Stimulated activated CD8-positive, alpha-beta memory T cell treated with anti-CD3 and anti-CD28 coated beads, Interleukin-2, amount 100 ng/mL, for 1 hour (primary cell): ENCODE measurements at places on chromosomes 5 and 9.

DNA sequence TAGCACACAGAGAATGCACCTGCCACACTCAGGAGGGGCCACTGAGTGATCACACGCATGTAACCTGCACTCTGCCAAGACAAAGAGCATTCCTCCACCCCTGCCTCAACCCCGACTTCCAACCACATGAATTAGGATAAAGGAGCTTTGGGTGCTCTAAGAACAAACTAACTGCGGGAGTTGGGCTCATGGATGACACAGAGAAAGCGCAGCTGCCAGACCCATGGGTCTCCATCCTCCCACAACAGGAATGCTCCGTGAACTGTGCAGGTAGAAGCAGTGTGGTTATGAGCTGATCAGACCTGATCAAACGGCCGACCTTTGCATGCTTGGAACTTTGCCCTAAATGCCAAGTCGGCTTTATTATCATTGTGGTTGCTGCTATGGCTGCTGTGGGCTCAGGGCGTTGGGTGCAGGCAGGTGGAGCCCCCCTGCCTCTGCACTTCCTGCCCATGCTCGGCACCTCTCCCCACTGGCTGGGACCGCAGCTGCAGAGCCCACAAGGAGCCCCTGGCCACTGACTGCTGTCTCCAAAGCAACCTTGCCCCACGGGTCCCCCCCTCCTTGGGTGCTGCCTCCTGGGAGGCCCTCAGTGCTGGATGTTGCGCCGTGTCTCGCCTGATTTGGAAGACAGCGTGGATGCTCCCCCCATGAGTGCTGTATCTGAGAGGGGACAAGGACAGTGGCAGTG, 2.6 kb upstream of the SLC6A3 start:
- no peak for DNase-seq

GRCh38 chr5:78009937-78010527, 233.9 kb upstream of the TBCA start:
- no peak for DNase-seq

DNA sequence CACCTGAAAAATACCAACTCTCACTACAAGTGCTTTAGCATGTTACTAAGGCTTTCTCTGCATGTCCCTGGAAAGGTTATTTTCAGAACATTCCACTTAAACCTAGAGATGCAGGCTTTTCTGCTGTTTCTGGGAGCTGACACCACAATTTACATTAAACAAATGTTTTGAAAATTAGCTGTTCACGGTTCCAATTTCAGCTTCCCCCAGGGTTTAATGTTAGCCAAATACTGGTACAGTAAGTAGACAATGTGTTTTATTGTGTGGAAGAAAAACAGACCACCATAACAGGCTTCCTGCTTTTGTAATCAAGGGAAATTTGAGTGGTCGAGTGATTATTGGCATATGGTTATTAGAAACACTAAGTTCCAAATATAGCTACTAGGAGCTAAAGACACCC, 32.0 kb downstream of the MACROH2A1 start:
- DNase-seq, result no peak

GRCh38 chr5:105632043-105632442, 2038.7 kb downstream of the EFNA5 start:
- DNase-seq, result no peak

DNA sequence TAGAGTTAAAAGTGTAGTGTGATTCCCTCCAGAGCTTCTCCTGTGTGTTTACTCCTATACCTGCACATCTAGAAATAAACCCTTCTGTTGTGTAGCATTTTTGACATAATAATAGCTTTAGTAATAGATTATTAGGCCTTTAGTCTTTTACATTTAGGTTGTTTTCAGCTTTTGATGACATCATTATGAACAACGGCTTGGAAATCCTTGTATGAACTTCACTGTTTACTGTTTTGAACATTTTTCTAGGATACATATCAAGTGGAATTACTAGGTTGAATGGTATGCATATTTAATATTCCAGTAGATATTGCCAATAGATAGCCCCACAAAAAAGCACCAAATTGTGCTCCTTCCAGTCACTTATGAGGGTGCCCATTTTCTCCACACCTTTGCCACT, 174.0 kb downstream of the ARHGAP26 start:
- DNase-seq, result no peak

GRCh38 chr9:130227833-130228232, 37.7 kb upstream of the HMCN2 start:
- no peak for DNase-seq

- DNase-seq, result peak; percentile 70
Measured at GRCh38 chr5:178113141-178113787, at the start of gene N4BP3. Gene N4BP3 (plus strand): TSS chr5:178113532. CDS start chr5:178119584, 6,052 bp downstream.

DNA sequence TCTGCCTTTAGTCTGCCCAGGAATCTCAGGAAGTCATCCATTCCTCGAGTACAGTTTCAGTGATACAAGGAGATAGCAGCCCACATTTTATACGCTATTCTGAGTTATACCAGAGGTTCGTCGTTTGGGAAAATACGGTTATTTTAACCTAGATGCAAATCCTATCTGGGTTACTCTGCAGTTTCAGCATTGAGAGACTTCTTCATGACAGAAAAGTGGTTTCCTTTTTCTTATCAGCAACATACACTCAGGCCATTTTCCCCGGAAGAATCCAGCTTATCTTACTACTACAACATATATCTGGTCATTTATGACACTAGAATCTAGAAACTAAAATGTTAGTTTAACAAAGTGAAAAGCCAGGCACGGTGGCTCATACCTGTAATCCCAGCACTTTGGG, 83.4 kb upstream of the IQGAP2 start:
- DNase-seq, result no peak

- DNase-seq, result peak; percentile 20
Measured at GRCh38 chr9:5557606-5558587, 47.6 kb downstream of the PDCD1LG2 start.

DNA sequence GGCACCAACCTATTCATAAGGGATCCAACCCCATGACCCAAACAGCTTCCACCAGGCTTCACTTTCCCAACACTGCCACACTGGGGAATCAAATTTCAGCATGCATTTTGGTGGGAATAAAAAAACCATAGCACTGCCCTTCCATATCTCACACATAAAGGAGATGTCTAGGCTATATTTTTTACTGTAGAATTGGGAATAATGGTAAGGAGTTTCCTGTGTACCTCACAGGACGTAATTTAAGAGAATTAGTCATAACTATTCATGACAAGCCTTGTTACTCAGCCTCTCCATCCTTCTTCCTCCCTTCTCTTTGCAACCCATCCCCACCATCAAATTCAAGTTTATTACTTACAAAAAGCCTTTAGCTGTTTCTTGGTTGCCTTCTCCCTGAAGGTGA, 352.1 kb downstream of the MLLT3 start:
- no peak for DNase-seq

GRCh38 chr9:126331964-126332748, 5.5 kb downstream of the MVB12B start:
- no peak for DNase-seq

- no peak for DNase-seq
Measured at GRCh38 chr5:58239045-58239444, 220.8 kb downstream of the PLK2 start.

DNA sequence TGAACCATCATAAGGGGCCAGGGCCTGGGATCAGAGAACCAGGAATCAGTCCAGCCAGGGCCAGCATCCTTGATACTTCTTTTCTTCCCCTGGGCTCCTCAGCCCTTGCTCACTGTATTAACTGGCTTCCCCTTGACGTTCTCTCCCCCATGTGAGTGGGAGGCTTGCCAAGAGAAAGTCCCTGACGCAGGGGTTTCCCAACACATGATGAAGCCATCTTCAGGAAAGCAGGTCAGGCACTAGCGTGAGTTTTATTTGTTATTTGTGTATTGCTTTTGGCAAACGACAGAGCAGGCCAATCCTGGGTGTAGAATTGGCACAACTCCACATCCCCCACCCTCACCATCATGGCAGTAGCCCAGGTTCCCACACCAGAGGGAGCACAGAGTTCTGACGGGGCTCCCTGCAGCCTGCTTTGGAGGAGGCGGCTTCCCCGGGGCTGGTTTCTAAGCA, 165.5 kb upstream of the NFIL3 start:
- no peak for DNase-seq

DNA sequence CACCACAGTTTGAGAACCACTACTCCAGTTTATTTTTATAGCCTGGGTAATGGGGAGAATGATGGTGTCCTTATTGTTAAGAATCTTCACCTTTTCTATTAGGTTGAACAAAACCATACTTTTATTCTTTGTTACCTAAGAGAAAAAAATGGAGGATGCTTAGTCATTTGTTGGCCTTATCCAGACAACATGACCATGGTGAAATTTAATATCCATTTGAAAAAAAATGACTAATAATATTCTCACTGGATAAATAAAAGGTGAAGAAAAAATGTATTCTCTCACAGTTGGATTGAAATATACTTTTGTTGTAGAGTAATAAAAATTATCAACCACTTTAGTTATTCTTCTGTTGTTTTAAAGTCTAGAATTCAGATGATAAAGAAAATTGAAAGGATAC, 5.8 kb upstream of the CCNH start:
- no peak for DNase-seq

DNA sequence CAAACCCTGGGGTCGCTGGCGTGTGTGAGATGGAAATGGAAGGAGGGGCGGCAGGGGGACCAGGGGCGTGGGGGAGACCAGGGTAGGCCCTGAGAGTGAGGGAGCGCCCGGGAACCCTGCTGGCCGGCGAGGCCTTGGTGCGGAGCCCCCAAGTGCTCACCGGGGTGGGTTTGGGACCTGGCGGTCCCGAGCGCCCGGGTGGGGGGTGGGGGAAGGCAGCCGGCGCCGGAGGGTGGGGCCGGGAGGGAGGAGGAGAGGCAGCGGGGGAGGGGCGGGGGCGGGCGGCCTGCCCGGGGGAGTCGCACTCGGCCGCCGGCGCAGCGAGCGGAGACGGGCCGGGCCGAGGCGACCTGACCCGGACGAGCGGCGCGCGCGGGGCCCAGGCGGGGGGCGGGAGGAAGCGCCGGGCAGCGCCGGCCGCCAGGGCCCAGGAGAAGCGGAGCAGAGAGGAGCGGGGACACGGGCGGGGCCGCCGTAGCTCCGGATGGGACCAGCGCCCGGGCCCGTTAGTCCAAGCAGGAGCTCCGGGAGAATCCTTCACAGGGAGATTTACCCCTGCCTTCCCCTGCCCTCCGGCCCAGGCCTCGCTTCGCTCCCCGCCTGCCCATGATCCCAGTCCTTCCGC, at the start of gene NPR2:
TSS of gene NPR2 (plus strand) at position 295 of the 625 bp plus-strand sequence. CDS start 818 bp downstream, outside the sequence.
- DNase-seq, result no peak

- no peak for DNase-seq
Measured at GRCh38 chr9:121746866-121747265, 95.4 kb downstream of the DAB2IP start.

GRCh38 chr9:84711936-84712335, 42.4 kb downstream of the NTRK2 start:
- no peak for DNase-seq

- no peak for DNase-seq
Measured at GRCh38 chr5:79075646-79076426, 6.3 kb downstream of the BHMT2 start.

GRCh38 chr9:133122935-133123611, 2.0 kb upstream of the RALGDS start:
- no peak for DNase-seq

GRCh38 chr9:130640681-130641080, 23.7 kb upstream of the PRDM12 start:
- no peak for DNase-seq

DNA sequence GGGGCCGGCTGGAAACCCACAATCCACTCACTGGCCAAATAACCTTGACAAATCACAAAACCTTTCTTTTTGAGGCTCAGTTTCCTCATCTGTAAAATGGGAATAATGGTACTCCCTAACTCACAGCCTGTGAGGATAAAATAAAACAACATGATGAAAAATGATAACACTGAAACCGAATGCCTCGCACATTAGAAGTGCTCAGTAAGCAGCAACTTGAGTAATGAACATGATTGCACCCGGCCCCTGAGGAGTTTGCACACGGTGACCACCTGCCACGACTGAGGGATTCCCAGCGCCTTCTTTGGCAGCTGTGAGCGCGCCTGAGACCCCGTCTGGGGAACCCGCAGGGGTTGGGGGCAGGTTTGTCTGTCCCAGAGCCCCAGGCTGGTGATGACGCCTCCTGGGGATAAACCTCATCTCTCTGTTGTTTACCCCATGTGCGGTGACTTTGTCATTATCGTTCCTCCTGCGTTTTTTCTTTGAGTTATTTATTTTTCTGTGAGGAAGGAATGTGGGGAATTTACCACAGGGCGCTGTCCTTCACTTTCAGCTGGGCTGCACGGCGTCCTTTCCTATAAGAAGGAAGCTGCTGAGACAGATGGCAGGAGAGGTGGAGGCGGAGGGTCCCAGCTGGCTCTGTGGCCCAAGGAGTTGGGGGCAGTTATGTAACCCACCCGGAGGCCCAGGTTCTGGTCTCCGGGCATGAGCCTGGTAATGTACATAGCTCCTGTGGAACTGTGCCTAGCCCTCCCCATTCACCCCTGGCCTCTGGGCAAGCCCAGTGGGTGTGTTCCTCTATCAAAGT, 3.0 kb upstream of the SYNPO start:
- no peak for DNase-seq

- no peak for DNase-seq
Measured at GRCh38 chr5:135584918-135585317, 6.1 kb upstream of the CXCL14 start.

DNA sequence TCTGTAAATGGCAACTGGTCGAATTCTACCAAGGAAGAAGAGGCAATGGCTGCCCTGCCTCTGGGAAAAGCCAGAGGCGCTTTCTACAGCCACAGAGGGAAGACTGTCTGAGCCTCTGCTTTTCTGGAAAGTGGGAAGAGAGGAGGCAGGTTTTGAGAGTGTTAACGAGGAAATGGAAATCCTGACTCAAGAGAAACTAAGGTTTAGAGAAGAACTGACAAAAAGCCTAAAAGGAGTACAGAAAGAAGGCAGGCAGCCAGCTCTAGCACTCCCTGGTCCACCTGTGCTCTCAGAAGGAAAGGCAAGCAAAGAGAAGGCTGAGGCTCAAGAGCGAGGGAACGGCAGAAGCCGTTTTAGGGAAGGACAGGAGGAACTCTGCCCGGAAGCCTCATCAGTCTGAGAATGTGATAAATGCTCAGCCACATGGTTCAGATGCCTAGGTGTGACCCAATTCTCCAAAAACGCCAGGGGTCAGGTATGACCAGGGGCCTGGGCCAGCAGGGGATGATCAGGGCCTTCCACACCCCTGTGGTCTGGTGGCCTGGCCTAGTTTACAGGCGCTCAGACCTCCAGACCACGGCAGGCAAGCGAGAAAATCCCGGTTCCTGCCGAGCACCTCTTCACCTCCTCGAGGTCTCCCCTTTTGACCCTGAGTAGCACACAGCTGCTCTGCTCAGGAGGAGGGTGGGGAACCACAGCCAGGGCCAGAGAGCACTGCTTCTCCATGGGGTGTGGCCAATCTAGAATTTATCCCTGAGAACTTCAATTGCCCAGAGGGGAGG, 79.9 kb upstream of the FBXW11 start:
- no peak for DNase-seq

DNA sequence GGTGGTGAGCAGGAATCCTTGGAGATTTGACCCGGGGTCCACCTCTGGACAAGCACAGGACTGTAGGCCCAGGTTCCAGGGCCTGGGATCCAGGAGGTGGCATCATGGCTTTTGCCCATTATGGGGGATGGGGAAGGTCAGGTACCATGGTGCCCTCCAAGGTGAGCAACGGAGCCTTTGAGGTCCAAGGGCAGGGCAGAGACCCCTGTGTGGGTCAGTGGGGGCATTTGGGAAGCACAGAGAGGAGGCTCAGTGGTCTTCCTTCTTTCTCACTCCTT, 117.7 kb downstream of the RXRA start:
- DNase-seq, result no peak
